ENCODE measurements at places on chromosomes 12 and 14.

DNA sequence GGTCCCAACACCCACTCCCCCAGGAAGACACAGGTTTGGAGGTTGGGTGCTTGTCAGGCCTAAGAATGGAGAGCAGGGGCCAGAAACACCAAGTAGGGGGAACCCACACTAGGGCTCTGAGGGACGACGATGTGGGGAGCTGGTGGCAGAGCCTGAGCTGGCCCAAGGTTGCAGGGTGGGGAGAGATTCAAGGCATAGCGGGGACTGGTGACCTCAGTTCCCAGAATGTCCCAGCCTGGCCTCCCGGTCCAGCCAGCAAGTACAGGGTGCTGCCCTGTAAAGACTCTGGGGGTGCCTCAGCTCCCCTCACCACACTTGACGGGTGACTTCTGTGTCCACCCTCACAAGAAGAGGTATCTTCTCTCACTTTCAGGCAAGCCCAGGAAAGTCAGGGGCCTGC, 86.7 kb downstream of the ALG10 start:
- no peak for DNase-seq

- no peak for DNase-seq
Measured at GRCh38 chr12:124396544-124397398, 101.9 kb downstream of the RFLNA start.

- no peak for DNase-seq
Measured at GRCh38 chr12:51390457-51390856, 749 bp downstream of the GALNT6 start.

GRCh38 chr12:100610666-100611430, 37.4 kb downstream of the GAS2L3 start:
- no peak for DNase-seq

- DNase-seq = no peak
Measured at GRCh38 chr12:130141105-130141504, 21.2 kb upstream of the FZD10 start.

GRCh38 chr12:124687917-124688316, 120.5 kb upstream of the NCOR2 start:
- DNase-seq = peak; percentile 79

DNA sequence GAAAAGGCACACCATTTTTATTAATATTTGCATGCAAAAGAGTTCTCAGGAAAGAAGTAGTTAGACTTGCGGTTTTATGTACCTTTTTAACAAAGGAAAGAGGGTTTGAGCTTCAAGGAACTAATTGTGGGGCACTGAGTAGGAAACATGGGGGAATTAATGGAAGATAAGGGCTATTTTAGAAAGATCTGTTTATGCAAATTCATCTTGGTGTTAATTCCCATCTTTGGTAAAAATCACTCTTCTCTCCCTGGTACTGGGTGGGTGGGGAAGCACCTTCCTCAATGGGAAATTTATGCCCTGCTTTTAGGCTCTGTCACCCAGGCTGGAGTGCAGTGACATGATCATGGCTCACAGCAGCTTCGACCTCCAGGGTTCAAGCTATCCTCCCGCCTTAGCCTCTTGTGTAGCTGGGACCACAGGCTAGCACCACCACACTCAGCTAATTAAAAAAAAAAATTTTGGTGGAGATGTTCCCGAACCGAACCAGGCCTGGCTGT, 30.1 kb upstream of the RESF1 start:
- DNase-seq = no peak

DNA sequence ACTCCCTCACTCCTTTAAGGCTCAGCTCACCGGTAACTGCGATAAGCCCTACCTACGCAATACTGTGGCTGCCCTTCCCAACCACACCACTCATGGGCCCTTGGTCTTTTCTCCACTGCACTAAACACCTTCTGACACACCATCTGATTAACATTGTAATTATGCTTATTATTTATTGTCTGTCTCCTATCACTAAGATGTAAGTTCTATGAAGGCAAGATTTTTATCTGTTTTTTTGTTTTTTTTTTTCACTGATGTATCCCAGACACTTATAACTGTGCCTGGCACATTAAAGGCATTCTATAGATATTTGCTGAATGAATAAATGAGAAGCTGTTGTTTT, 34.2 kb upstream of the PYGL start:
- no peak for DNase-seq

DNA sequence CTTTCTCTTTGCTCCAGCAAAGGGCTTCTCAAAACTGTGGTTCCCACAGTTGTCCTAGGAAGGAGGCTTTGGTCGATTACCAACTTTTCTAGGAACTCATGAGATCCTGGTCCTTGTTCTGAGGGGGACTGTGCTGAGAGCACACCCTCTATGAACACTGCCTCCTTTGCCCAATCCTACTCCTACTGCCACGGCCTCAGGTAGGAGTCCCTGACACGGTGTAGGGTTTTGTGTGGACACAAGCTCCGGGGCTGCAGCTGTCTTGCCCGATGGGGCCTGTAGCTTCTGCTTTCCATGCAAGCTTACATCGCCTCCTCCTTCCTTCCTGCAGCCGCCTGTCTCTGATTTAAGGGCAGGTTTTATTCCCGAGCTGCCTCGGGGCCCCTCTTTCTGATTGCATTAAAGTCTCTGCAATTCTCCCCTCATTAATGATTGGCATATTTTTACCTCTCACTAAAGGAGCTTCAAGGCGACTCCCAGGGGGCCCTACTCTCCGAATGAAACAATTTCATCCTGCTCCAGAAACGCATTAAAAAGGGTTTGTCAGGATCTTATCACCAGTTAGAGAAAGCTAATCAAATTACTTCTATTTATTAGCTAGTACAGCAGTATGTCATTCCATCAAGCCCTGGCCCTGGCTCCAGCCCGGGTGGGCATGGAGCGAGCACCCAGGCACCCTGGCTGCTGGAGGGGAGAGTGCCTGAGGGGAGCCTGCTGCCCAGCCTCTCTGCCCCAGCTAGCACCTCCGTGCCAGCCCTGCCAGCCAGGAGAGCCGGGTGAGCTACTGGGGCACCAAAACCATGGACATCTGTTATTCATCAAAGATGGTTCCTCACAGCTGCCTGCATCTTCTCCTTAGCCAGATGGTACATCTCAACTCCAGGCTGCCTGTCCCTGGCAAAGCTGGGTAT, 38.0 kb upstream of the ESRRB start:
- no peak for DNase-seq

DNA sequence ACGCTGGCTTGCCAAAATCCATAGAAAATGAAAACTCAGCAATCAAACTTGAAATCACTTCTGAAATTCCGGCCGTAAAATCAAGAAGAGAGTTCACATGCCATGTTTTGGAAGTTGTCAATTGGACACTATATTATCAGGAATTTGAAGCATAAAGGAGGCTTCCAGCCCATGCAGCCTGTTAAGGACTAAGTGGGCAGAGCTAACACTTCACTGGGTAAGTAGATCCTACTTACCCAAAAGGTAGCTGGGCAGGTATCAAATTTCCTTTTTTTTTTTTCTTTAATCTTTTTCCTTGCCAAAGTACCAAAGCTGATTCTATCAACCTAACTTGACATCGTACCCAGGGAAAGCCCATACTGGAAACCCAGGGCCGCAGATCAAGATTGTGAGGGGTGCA, 71.5 kb upstream of the ARHGAP5 start:
- no peak for DNase-seq

DNA sequence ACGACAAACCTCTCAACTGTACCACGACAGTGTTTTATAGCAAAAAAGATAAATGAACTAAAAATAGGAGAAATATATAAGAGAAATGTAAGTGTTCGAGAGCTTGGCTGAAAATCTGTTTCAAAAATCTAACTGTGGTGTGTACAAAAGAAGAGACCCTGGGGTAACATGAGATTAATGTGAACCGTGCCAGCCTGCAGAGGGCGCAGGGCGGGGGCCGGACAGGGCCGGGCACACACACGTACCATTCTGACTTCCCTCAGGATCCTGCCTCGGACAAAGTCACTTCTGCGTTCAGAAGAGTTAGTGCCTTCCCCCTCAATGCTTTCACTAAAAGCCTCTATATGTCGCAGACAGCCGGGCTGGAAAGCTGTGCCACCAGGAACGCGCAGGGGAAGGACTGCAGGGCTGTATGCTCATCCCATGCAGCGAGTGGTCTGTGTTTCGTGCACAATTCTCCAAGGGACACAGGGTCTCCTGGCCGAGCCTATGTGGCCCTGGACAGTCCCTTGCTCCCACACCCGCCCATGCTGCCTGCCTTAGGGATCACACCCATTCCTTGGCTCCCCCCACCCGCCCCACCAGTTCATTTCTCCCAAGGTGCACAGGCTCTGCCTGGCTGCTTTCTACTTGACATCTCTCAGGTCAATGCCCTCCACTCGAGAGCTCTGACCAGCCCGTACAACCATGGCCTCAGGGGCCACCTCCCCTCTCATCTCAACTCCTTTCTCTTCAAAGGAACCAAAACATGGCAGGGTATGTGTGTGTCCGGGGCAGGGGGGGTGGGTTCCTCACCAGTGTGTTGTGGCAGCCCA, 8.5 kb downstream of the CDCA4 start:
- no peak for DNase-seq

- no peak for DNase-seq
Measured at GRCh38 chr12:52279422-52280318, 5.2 kb downstream of the KRT86 start.

- DNase-seq = no peak
Measured at GRCh38 chr12:56657416-56658379, 11.9 kb upstream of the ATP5F1B start.

- DNase-seq = no peak
Measured at GRCh38 chr12:11947213-11947612, 123.5 kb upstream of the BCL2L14 start.

GRCh38 chr12:104605685-104606084, 148.9 kb downstream of the CHST11 start:
- peak; percentile 72 for DNase-seq

GRCh38 chr12:6547987-6548386, 7.9 kb downstream of the IFFO1 start:
- DNase-seq = no peak

DNA sequence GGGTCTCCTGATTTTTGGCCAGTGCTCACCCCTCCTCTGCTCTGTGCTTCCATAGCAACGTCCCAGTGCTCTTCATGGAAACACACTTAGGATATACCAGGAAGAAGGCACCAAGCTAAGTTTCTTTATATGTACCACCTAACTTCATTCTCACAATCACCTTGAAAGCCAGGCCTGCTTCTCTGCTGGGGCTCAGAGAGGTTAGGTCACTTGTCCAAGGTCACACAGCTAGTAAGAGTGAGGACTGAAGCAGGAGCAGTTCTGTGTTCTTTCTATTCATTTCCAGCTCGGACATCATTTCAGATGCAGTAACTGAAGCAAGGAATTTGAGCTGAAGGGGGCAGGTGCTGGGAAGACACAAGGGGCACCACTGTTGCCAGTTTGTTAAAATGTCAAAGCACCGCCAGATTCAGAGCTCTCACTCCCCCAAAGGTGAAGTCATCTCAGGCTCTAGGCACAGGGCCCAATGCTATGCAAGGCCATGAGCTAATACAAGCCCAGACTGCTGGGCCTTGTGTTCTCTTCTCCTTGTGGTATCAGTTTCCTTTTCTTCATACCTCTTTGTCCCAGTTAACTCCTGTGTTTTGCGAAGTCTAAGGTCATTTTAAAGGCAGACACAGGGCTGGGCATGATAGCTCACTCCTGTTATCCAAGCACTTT, 19.7 kb upstream of the YY1 start:
- DNase-seq = no peak

- DNase-seq = peak; percentile 15
Measured at GRCh38 chr14:39342768-39343167, 89.5 kb downstream of the FBXO33 start.

- DNase-seq = no peak
Measured at GRCh38 chr14:65620195-65620594, 207.7 kb downstream of the FUT8 start.

- DNase-seq = no peak
Measured at GRCh38 chr12:95116773-95117172, 43.4 kb upstream of the NR2C1 start.

DNA sequence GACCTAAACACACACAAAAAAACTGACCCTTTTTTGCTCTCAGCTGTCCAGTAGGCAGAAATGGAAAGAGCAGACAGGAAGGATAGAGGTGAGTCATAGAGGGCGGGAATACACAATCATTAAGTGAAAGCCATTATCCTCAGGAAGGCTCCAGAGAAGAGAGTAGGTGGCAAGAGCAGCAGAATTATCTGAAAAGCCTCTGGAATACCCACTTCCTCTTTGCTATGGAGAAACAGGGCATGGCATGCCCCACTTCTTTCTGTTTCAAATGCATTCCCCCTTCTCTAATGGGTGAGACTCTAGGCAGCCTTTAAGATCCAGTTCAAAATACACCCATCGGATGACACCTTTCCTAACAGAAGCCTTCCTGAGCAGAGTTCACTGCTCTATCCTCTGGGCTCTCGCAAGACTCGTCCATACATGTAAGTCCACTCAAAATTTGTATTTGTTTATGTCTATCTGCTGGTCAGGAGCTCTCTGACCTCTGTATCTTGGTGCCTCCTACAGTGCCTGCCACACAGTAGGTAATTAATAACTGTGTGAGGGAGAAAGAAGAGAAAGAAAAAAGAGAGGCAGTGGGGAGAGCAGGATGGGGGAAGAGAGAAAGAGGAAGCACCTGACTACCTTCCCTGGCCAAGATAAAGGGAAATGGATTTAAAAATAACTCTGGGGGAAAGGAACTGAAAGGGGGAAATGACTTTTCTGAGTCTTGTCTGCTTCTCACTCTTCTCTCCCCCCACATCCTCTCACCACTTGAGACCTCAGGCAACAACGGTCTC, 8.5 kb downstream of the KLHL33 start:
- DNase-seq = peak; percentile 79

DNA sequence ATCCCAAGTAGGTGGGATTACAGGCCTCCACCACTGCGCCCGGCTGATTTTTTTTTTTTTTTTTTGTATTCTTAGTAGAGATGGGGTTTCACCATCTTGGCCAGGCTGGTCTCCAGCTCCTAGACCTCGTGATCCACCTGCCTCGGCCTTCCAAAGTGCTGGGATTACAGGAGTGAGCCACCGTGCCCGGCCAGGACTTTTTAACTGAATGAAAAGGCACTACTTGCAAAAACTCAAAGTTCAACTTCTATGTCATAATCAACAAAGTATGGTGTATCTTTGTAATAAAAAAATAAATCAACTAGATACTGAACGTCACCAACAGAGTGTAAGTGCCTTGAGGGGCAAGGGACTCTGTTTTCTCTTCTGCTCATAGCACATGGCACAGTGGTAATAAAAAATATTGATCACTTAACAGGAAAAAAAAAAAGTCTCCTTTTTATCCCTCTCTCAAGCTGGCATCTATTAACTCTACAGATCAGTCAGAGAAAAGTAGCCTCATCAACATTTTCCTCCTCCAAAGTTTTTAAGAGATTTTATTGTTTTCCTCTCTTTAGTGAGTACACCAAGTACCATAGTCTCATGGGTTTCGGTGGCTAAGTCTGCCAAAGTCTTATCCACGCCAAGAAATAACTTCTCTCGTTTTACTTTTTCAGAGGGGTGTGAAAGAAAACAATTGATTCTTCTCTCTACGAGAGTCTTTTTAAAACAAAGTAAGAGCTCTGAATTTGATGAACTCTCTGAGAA, 10.6 kb upstream of the FOXN3 start:
- no peak for DNase-seq
